ENCODE measurements at places on chromosomes 7 and 10. TPM values are rescaled to one million over a fixed set of nuclear protein-coding genes. Genes with fewer than 3 reads are reported as not detected.

GRCh38 chr10:100528123-100528886, 1.4 kb downstream of the NDUFB8 start:
- peaks cover 46% of the 10 kb centered on the region for H3K36me3 ChIP-seq
- peak overlapping the region; percentile 100 for H3K27ac ChIP-seq
- H3K27me3 ChIP-seq: no peaks in the 10 kb centered on the region
- peaks cover 47% of the 10 kb centered on the region for H3K4me1 ChIP-seq

GRCh38 chr7:5525271-5526099, 101.9 kb upstream of the TNRC18 start:
- peak overlapping the region; percentile 99 for H3K4me3 ChIP-seq
- peaks cover 28% of the 10 kb centered on the region for H3K4me1 ChIP-seq
- H3K27me3 ChIP-seq: no peaks in the 10 kb centered on the region
- DNase-seq: peak; percentile 28
- H3K36me3 ChIP-seq: peaks cover 51% of the 10 kb centered on the region

- H3K27me3 ChIP-seq: peaks cover 8% of the 10 kb centered on the region
- no peak overlapping the region for H3K4me3 ChIP-seq
- H3K27ac ChIP-seq: no peak overlapping the region
- H3K36me3 ChIP-seq: no peaks in the 10 kb centered on the region
- H3K4me1 ChIP-seq: peaks cover 15% of the 10 kb centered on the region
Observed at GRCh38 chr7:149188637-149189259, 6.6 kb upstream of the ZNF282 start.

GRCh38 chr10:130220251-130221185, 84.3 kb downstream of the GLRX3 start:
- H3K4me1 ChIP-seq: no peaks in the 10 kb centered on the region
- no peak overlapping the region for H3K27ac ChIP-seq
- DNase-seq: no peak
- no peaks in the 10 kb centered on the region for H3K27me3 ChIP-seq

DNA sequence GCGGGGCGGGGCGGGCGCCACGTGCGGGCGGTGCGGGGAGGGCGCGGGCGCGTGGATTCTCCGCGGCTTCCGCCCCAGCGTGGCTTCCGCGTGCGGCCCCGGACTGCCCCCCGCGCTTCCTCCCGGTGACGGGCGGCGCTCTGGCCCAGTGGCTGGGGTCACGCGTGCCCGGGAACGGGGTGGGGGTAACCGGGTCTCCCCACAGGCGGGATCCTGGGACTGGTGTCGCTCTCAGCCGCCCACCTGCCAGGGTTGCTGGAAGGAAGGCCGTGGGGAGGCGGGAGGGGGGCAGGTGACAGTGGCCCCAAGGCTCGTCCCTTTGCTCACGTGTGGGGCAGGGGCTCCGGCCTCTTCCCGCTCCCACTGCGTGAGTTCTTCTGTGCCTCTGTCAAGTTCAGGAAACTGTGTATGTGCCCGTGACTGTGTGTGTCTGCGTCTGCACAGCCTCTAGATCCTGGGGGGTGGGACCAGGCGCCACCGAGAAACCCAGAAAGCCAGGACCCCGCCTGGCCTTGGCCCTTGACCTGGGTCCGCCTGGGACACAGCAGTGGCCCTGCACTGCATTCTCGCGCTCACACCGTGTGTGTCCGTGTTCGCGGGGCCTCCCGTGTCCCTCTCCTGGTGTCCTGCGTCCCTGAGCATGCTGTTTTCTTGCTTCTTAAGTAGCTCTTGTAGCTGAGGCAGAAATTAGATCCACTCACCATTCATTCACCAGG, 919 bp downstream of the MAFK start:
- peaks cover 33% of the 10 kb centered on the region for H3K4me1 ChIP-seq
- peaks cover 5% of the 10 kb centered on the region for H3K27me3 ChIP-seq
- H3K36me3 ChIP-seq: no peaks in the 10 kb centered on the region
- peak overlapping the region; percentile 95 for H3K27ac ChIP-seq

DNA sequence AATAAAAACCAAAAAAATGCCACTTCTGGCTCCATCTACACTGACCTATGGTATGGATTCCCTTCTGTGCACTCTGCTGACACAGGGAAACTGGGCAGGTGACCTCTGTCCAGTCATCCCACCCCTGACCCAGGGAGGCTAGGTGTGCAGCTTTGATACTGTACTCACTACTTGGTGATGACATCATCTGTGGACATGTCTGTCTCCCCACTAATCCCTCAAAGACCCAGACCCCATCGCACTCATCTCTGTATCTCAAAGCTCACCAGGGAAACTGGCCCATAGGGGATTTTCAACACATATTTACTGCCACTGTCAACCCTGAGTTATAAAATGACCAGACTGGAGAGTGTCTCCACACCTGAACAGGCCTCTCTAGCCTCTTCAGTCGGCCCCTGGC, 10.6 kb downstream of the SGMS1 start:
- peaks cover 14% of the 10 kb centered on the region for H3K4me1 ChIP-seq
- H3K27ac ChIP-seq: no peak overlapping the region
- H3K36me3 ChIP-seq: no peaks in the 10 kb centered on the region
- DNase-seq: no peak

GRCh38 chr7:127392182-127392565, 334 bp downstream of the ZNF800 start:
- H3K4me3 ChIP-seq: peak overlapping the region; percentile 100
- peak overlapping the region; percentile 99 for H3K27ac ChIP-seq
- H3K4me1 ChIP-seq: peaks cover 58% of the 10 kb centered on the region
- no peaks in the 10 kb centered on the region for H3K27me3 ChIP-seq
- peaks cover 38% of the 10 kb centered on the region for H3K36me3 ChIP-seq

GRCh38 chr10:17891435-17891834, 60.3 kb upstream of the SLC39A12 start:
- no peak for DNase-seq
- H3K27me3 ChIP-seq: no peaks in the 10 kb centered on the region
- no peaks in the 10 kb centered on the region for H3K36me3 ChIP-seq
- H3K4me3 ChIP-seq: no peak overlapping the region
- no peaks in the 10 kb centered on the region for H3K4me1 ChIP-seq

DNA sequence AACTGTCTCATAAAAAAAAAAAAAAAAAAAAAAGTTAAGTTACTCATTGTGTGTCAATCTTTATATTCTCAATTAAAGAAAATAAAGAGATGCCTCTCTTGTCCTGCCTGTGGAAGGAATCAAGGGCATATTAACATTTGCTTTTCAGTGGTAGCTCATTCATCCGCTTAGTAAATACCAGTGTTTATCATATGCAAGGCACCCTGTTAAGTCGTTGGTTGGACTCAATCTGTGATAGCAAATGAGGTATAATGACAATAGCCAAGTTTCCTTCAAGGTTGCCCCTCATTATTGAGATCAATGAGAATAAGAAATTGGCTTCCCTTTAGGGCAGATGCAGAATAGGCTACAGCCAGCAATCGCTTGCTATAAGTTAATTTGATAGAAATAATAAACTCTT, 812.7 kb upstream of the COBL start:
- H3K36me3 ChIP-seq: no peaks in the 10 kb centered on the region
- H3K4me1 ChIP-seq: no peaks in the 10 kb centered on the region
- no peak overlapping the region for H3K4me3 ChIP-seq
- H3K27me3 ChIP-seq: no peaks in the 10 kb centered on the region
- no peak overlapping the region for H3K27ac ChIP-seq
- DNase-seq: no peak

DNA sequence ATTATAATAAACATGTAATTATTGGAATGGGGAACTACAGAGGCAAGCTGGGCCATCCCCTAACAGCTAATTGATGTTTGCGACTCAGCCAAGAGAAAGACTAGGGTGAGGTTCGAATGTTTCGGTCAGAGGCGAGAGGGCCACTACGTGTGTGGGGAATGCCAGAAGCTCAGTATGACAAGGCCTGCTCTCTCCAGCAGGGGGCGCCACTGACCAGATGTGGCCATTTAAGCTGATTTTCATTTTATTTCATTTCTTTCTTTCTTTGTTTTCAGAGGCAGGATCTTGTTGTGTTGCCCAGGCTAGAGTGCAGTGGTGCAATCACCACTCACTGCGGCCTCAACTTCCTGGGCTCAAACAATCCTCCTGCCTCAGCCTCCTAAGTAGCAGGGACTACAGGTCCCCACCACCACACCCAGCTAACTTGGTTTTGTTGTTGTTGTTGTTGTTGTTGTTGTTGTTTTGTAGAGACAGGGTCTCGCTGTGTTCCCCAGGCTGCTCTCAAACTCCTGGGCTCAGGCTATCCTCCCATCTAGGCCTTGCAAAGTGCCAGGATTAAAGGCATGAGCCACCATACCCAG, 38.1 kb downstream of the TMEM130 start:
- H3K36me3 ChIP-seq: no peaks in the 10 kb centered on the region
- no peak overlapping the region for H3K27ac ChIP-seq
- H3K27me3 ChIP-seq: no peaks in the 10 kb centered on the region

DNA sequence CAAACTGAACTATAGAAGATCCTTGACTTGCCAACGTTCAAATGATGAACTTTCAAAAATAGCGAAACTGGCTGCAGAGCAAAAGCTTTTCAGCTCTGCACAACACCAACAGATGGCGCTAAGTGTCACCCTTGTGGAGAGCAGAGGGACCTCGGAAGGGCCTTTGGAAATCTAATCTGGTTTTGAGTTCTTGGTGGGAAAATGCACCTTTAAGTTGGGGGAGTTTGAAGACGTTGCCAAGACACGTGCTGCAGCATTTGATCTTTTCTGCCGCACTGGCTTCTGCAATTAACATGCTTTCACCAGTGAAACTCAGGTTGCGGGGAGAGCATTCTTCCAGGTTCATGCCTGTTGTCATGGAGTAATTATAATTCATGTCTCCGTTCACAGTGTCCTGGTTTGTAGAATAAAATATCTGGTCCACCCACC, 26.3 kb upstream of the WDR11 start:
- no peak overlapping the region for H3K4me3 ChIP-seq
- H3K27ac ChIP-seq: no peak overlapping the region
- H3K4me1 ChIP-seq: no peaks in the 10 kb centered on the region

- H3K27me3 ChIP-seq: no peaks in the 10 kb centered on the region
- H3K36me3 ChIP-seq: peaks cover 66% of the 10 kb centered on the region
- peaks cover 23% of the 10 kb centered on the region for H3K4me1 ChIP-seq
- peak overlapping the region; percentile 75 for H3K27ac ChIP-seq
- no peak overlapping the region for H3K4me3 ChIP-seq
Observed at GRCh38 chr10:86440874-86441843, 74.6 kb upstream of the GRID1 start.

- no peak overlapping the region for H3K4me3 ChIP-seq
- H3K36me3 ChIP-seq: no peaks in the 10 kb centered on the region
- H3K27me3 ChIP-seq: no peaks in the 10 kb centered on the region
- no peak for DNase-seq
- peaks cover 16% of the 10 kb centered on the region for H3K4me1 ChIP-seq
Observed at GRCh38 chr10:317271-317769, 182.1 kb downstream of the ZMYND11 start.

DNA sequence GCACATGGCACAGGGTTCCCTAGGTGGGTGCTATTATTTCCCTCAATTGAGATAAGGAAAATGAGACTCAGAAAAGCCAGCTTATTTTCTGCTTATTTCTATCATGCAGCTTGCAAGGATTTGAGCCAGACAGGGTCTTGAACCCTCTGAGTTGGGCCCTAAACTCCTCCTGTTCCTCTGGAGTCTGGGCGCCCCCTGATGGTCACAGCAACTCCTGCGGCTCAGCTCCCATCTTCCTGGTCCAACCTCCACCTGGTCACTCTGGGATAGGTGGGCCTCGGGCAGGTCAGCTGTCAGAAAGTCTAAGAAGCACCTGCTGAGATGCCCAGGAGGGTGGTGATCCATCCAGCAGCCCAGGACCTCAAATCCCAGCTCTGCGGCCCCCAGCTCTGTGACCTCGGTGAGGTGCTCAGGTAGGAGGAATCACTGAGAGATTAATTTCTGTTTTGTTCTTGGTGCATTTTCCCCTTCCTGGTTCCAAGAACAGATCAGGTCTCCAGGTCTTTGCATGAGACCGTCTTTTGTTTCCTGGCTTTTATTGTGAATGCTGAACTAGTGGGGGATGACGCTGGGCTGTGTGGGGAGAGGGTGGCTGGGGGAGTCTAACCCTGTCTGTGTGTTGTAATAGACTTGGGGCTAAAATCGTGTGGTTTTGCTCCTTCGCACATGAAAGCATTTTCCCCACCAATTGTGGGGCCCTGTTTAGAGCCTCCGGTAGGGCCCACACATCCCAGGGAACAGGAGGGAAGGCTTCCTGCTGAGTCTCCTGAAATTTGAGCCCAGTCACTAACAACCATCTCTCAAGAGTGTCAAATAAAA, 32.8 kb downstream of the TMEM130 start:
- no peak overlapping the region for H3K27ac ChIP-seq
- no peaks in the 10 kb centered on the region for H3K27me3 ChIP-seq
- peak; percentile 16 for DNase-seq
- H3K4me1 ChIP-seq: no peaks in the 10 kb centered on the region
- H3K36me3 ChIP-seq: no peaks in the 10 kb centered on the region
- H3K4me3 ChIP-seq: no peak overlapping the region

DNA sequence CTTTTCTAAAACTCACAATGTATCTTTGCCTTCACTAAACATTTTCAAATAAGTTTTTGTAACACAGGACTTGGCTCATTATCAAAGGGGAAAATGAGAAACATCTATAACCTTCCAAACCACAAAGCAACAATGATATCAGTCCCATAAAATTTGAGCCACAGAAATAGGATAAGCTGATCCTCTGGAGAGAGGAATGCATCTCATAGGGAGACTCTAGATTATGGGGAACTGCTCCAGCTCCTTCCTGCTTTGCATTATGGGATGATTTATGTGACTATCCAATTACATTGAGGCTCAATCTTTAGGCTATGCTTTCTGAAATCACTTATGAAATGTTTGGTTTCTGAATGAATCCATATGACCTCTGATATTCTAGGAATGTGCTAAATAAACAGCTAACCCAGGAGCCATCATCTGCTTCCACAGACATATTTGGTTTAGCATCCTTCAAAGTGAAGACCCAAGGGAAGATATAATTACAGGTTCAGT, 70.4 kb downstream of the CUBN start:
- H3K36me3 ChIP-seq: peaks cover 6% of the 10 kb centered on the region
- H3K27ac ChIP-seq: no peak overlapping the region
- H3K4me1 ChIP-seq: peaks cover 24% of the 10 kb centered on the region

DNA sequence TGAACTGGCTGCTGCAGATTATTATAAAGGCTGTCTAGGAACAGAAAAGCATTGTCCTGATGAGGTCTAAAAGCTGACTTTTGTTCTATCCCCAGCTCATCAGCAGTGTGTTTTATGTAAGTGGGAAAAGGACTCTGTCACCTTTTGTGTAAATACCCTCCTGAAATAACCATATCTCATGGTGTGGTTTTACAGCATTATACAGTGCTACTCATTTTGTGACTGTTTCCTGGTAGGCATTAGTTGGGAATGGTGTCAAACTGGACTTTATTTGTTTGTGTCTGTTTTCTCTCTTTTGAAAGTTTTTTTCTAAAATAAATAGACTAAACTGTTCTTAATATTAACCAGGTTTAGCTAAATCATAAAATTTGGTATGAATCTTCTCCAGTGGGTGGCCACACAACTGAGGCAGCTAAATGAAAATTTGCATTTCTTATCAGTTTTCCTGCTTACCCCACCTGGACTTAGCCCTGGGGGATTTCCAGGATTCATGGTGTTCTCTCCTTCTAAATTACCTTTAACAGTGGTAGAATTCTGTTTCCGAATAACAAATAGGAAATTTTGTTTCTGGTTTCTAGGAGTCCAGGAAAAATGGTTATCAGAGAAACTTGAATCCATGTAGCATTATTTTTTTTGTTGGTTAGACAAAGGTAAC, 140.9 kb downstream of the LHFPL3 start:
- H3K4me3 ChIP-seq: no peak overlapping the region
- H3K27me3 ChIP-seq: no peaks in the 10 kb centered on the region
- DNase-seq: no peak
- H3K4me1 ChIP-seq: no peaks in the 10 kb centered on the region

GRCh38 chr10:42981358-42982236, 95.3 kb upstream of the RET start:
- H3K27me3 ChIP-seq: no peaks in the 10 kb centered on the region
- no peaks in the 10 kb centered on the region for H3K36me3 ChIP-seq
- H3K27ac ChIP-seq: no peak overlapping the region
- DNase-seq: no peak

MACROH2A2 gene
- 5.0 TPM for total RNA-seq

GPR141 gene
- total RNA-seq: not detected

TMEM130 gene
- total RNA-seq: not detected

DNA2 gene
- total RNA-seq: 30.3 TPM

ATRNL1 gene
- total RNA-seq: 0.12 TPM

COL26A1 gene
- total RNA-seq: not detected

PON1 gene
- total RNA-seq: not detected

Data from activated CD4-positive, alpha-beta T cell treated with anti-CD3 and anti-CD28 coated beads, Interleukin-2, amount 10 ng/mL, durations not matched to agents 7 days and 5 days (primary cell).